ENCODE measurements at places on chromosomes 5 and 9.

DNA sequence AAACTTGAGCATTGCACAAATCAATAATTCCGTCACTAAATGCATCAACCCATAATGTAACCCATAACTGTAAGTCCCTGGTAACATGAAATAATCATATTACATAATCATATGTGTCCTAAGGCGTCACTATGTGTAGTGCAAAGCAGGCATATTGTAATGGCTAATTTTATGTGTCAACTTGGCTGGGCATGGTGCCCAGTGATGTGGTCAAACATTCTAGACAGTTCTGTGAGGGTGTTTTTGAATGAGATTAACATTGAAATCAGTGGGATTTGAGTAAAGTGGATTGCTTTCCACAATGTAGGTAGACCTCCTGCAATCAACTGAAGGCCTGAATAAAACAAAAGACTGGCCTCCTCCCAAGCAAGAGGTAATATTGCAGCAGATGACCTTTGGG, 794.4 kb upstream of the ACO1 start:
- peak; percentile 42 for DNase-seq

- DNase-seq, result no peak
These were observed 382.6 kb downstream of the AGTPBP1 start for GRCh38 chr9:85359161-85359560.

GRCh38 chr5:114634967-114635901, 273.4 kb downstream of the KCNN2 start:
- peak; percentile 88 for DNase-seq

DNA sequence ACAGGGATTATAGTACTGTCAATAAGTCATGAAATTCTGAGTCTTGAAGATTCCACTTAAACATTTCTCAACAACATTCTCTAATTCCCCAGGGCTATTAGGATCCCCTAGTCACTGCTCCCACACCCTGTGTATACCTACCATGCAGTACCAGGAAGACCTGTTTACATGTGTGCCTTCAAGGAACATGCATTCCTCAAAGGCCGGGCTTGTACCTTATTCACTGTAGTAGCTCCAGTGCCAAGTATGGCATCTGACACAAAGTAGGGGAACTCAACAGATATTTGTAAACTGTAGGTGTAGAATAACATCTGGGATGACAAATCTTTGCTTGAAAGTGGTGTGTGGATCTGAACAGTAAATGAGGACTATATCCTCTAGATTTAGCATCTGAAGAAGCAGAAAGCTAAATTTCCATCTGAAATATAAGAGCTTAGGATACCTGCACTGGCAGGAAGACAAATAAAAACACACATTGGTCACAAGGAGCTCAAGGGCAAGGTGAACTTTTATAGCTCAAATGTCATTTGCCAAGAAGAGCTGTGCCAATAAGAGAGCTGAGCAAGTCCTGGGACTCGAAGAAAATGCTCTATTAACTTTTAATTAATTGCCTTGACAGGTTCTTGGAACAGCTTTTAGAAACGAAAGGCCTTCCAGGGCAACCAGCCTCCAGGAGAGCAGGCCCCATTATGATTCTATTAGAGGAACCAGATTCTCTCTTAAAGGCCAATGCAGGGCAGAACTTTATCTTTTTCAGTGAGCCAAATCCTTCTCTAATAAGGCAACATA, 52.3 kb upstream of the MYOT start:
- no peak for DNase-seq

GRCh38 chr9:21579247-21579671, 97.1 kb upstream of the IFNE start:
- DNase-seq, result no peak

GRCh38 chr9:131432597-131433301, 38.9 kb downstream of the PRRC2B start:
- peak; percentile 95 for DNase-seq

Data from fibroblast of skin of scalp (primary cell).